ENCODE measurements at places on chromosomes 2 and 18. TPM values are rescaled to one million over a fixed set of nuclear protein-coding genes. Genes with fewer than 3 reads are reported as not detected.
A peak's percentile ranks its signal among the peaks of the same experiment; 100 is the strongest.

SLC19A3 gene
- 9.1 TPM for total RNA-seq

DNA sequence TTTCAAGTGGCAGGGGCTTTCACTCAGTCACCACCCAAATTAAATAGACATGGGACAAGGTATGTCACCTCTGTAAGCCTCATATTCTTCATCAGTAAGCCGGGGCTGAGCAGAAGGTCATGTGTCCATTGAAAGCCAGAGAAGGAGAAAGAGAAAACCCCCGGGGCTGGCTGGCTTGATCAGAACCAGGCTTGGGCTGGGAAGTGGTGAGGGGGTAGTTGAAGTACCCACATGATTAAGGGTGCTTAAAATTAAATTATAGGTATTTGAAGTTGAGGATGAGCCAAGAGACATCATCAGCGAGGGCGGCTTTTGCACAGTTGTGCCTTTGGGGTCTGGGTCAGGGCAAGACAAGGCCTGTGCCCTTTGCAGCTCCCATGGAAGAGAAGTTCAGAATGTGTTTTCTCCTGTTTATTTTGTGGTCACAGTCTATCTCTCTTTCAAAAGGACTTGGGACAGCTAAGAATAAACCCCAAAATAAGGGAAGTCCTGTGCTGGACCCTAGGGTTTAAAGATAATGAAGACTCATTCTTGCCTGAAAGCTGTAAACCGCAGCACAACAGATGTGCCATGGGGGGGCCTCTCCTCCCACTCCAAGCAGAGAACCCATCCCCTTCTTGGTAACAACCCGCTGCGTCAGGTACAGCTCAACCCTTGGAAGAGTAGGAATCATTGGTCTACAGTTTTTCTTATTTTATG is 10.7 kb downstream of the DBI start:
- H3K27me3 ChIP-seq, result no peaks in the 10 kb centered on the region
- H3K36me3 ChIP-seq, result peaks cover 12% of the 10 kb centered on the region
- no peak for DNase-seq
- peaks cover 4% of the 10 kb centered on the region for H3K4me1 ChIP-seq
- no peak overlapping the region for H3K4me3 ChIP-seq

NPAS2 gene
- 0.56 TPM for total RNA-seq

- no peak overlapping the region for H3K27ac ChIP-seq
- H3K36me3 ChIP-seq, result no peaks in the 10 kb centered on the region
- no peak overlapping the region for H3K4me3 ChIP-seq
- no peaks in the 10 kb centered on the region for H3K4me1 ChIP-seq
These were observed 219.5 kb downstream of the HDAC4 start for GRCh38 chr2:239181074-239181902.

PPP3R1 gene
- 52.7 TPM for total RNA-seq

- no peak overlapping the region for H3K4me3 ChIP-seq
- H3K36me3 ChIP-seq, result no peaks in the 10 kb centered on the region
- no peak for DNase-seq
These were observed 5.3 kb upstream of the CYP27C1 start for GRCh38 chr2:127225186-127225960.

DNA sequence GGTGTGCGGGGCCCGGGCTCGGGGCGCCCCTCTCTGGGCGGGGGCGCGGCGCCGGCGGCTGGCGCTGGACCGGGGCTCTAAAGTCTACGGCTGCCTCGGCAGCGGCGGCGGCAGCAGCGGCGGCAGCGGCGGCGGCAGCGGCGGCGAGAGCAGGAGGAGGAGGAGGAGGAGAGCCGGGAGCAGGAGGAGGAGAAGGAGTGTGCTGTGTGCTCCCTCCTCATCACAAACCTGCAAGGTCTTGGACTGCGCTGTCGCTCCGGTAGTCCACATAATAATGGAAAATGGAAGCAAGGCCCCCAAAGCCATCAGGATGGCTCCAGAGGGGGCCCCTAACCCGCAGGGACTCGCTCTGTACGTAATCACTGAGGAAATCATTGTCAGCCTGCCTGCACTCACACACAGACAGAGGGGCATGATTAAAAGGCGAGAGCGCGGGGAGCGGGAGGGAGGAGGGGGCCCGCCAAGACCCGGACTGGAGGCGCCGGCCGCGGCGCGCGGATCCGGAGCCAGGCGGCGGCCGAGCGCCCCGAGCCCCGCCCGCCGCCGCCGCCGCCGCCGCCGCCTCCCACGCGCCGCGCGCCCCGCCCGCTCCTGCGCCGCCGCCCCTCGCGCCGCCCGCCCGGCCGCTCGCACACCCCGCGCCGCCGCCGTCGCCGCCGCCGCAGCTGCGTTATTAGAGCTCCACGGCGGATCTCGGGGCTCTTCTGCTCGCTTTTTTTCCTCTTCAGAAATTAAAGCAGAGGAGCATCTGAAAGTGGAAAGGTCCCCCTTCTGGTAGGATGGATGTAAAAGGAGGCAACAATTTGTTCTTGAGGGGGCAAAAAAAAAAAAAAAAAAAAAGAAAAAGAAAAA is at the start of gene ZNF521:
ZNF521 (minus strand) TSS at position 390 of the 852 bp plus-strand sequence. CDS start 1,220 bp downstream, outside the sequence.
- H3K4me3 ChIP-seq, result peak within 1 kb of the TSS; percentile 90
- H3K27me3 ChIP-seq, result peaks cover 56% of the 10 kb centered on the region
- peak; percentile 88 for DNase-seq
- peak within 1 kb of the TSS; percentile 94 for H3K27ac ChIP-seq

DNA sequence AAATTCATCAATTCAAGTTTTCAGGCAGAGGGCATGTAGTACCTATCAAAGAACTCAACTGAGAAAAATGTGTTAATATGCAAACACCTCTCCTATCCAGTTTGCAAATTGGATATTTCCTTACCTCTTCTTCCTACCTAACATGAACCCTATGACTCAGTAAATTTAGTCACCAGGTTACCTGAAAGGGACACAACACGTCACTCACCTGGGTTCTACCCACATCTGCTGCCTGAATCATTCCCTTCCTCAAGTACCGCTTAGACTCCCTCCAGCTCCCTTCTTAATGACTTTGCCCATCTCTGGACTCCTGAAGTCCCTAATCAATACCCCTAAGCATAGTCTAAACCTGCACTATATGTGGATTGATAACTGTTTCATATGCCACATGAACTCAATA is 10.4 kb downstream of the ANKRD44 start:
- H3K36me3 ChIP-seq, result no peaks in the 10 kb centered on the region
- DNase-seq, result no peak
- no peak overlapping the region for H3K4me3 ChIP-seq

DNA sequence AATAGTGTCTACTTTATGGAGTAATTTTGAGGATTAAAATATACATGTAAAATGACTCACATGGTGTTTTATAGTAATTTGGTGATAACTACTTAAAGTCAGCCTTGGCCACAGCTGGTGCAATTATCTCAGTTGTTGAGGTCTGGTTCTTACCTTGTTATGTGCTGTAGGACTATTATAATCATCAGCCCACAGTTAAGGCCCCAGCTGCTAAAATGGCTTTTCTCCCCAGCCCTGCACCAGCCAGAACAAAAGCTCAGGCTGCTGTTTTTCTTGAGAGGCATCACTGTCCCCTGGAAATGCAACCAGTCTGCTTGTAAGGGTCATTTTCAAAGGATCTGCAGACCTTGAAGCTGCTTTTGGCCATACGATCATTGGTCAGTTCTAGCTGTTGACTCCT is 283.3 kb upstream of the THUMPD2 start:
- H3K27ac ChIP-seq, result no peak overlapping the region
- DNase-seq, result no peak
- H3K36me3 ChIP-seq, result no peaks in the 10 kb centered on the region
- no peak overlapping the region for H3K4me3 ChIP-seq

DNA sequence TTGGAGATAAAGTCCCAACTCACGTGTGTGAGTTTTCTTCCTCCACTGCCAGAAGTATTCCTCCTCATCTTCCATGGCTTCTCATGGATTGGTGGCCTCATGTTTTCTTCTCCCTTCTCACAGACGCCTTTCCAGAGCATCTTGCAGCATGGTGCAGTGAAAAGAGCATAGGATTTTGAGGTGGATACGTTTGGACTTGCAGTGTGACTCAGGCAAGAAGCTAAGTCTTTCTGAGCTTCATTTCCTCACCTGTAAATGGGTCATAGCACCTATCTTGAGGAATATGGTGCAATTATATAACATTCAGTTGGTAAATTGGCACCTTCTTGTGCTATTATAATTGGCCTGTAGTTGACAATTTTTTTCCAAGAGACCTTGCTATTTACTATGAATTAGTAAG is 247.6 kb downstream of the RDH14 start:
- H3K27me3 ChIP-seq, result no peaks in the 10 kb centered on the region
- H3K4me1 ChIP-seq, result no peaks in the 10 kb centered on the region
- H3K4me3 ChIP-seq, result no peak overlapping the region
- no peaks in the 10 kb centered on the region for H3K36me3 ChIP-seq

SLC30A3 gene
- total RNA-seq, result 8.3 TPM

B3GNT7 gene
- 89.4 TPM for total RNA-seq

- H3K27me3 ChIP-seq, result no peaks in the 10 kb centered on the region
- H3K4me1 ChIP-seq, result no peaks in the 10 kb centered on the region
- no peaks in the 10 kb centered on the region for H3K36me3 ChIP-seq
These were observed 138.4 kb downstream of the RPIA start for GRCh38 chr2:88829607-88830463.

ABCG8 gene
- total RNA-seq, result 0.31 TPM

DNA sequence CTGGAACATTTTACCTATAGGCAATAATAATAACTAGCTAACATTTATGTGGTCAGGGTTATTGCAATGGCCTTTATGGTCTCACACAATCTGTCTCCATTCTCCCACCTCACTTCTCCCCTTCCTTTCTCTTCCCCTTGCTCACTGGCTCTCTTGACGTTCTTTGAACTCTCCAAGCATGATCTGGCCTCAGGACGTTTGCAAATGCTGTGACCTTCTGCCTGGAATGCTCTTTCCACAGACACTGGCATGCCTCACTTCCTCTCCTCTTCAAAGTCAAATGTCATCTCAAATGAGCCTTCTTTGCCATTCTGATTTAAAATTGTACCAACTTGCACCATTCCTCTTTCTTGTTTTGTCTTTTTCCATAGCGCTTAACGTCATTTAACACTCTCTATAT is 25.3 kb upstream of the GCG start:
- H3K36me3 ChIP-seq, result no peaks in the 10 kb centered on the region
- no peak for DNase-seq
- no peak overlapping the region for H3K27ac ChIP-seq
- H3K27me3 ChIP-seq, result no peaks in the 10 kb centered on the region

DNA sequence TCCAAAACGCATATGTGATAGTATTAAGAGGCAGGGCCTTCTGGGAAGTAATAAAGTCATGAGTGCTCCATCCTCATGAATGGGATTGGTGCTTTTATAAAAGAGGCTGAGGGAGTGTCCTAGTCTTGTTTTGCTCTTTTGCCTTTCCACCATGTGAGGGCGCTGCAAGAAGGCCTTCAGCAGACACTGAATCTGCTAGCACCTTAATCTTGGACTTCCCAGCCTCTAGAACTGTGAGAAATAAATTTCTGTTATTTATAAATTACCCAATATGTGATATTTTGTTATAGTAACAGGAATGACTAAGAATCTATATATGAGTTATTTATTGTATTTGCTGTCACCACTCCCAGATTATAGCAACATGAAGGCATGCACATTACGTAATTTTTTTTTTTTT is 63.5 kb downstream of the PLA2R1 start:
- no peak overlapping the region for H3K27ac ChIP-seq
- peaks cover 6% of the 10 kb centered on the region for H3K4me1 ChIP-seq
- DNase-seq, result peak; percentile 42

DNA sequence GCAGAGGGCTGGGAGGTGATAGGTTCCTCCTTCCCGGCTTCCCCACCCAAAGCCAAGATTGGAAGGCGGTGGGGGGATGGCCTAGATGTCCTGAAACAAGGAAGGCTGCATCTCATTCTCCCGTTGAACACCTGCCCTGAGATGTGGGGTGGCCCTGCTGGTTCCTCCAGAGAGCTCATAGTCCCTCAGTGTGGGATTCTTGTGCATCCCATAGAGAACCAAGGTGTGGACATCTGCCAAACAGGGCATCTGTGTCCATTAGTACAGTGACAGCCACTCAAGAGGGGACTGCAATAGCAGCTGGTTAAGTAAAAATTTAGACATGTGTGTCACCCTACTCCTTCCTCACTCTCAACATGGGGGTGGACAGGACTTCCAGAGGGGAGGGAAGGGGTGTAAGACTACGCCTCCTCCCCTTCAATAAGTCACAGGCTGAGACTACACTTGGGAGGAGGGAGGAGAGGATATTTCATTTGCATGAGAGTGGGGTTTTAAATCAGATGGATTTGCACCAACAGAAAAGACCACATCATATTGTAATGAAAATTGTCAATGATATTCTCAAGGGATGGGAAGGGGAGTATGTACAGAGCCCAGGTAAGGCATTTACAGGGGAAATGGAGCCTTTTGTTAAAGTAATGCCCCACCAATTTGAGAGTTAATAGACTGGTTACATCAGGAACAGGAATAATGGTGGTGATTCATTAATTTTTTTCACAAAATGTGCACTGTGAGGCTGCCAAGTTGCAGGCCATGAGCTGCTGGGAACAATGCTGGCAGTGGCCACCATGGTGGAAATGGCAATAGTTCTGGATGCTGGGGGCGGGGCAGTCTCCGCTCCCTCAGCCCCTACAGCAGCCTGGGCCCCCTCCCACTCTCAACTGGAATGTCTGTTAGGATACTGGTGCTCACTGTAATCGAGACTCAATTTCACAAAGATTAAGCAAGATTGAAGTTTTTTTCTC is 80.6 kb downstream of the TEX51 start:
- no peak for DNase-seq
- no peaks in the 10 kb centered on the region for H3K36me3 ChIP-seq
- no peak overlapping the region for H3K27ac ChIP-seq

GRCh38 chr2:129188451-129188850 is 791.0 kb upstream of the RAB6C start:
- no peak overlapping the region for H3K27ac ChIP-seq
- no peaks in the 10 kb centered on the region for H3K36me3 ChIP-seq
- H3K4me1 ChIP-seq, result peaks cover 12% of the 10 kb centered on the region
- H3K27me3 ChIP-seq, result no peaks in the 10 kb centered on the region
- DNase-seq, result no peak
- H3K4me3 ChIP-seq, result no peak overlapping the region

HRH4 gene
- total RNA-seq, result 0.17 TPM

CRYGD gene
- total RNA-seq, result 3.4 TPM

Data from GM23338 (cell line).